Smooth muscle cell of the brain vasculature (primary cell): ENCODE measurements at places on chromosomes 6 and 20.

- no peak for DNase-seq
Measured at GRCh38 chr6:111626441-111626840, 20.8 kb upstream of the TRAF3IP2 start.

- no peak for DNase-seq
Measured at GRCh38 chr6:167707686-167708500, 118.8 kb upstream of the AFDN start.

- DNase-seq = no peak
Measured at GRCh38 chr20:40414843-40415615, 274.0 kb downstream of the MAFB start.

- no peak for DNase-seq
Measured at GRCh38 chr6:149112976-149113375, 204.5 kb upstream of the TAB2 start.

- DNase-seq = no peak
Measured at GRCh38 chr6:8549074-8549790, 113.9 kb upstream of the SLC35B3 start.
